Fibroblast of the aortic adventitia (primary cell): ENCODE measurements at places on chromosomes 7 and 10. TPM values are rescaled to one million over a fixed set of nuclear protein-coding genes. Genes with fewer than 3 reads are reported as not detected.

The PNLIPRP1 gene
- total RNA-seq: not detected in 2 replicates

The PPP1R3C gene
- total RNA-seq: 41.1 and 92.6 TPM in 2 replicates

The NPSR1 gene
- not detected in 2 replicates for total RNA-seq

DNA sequence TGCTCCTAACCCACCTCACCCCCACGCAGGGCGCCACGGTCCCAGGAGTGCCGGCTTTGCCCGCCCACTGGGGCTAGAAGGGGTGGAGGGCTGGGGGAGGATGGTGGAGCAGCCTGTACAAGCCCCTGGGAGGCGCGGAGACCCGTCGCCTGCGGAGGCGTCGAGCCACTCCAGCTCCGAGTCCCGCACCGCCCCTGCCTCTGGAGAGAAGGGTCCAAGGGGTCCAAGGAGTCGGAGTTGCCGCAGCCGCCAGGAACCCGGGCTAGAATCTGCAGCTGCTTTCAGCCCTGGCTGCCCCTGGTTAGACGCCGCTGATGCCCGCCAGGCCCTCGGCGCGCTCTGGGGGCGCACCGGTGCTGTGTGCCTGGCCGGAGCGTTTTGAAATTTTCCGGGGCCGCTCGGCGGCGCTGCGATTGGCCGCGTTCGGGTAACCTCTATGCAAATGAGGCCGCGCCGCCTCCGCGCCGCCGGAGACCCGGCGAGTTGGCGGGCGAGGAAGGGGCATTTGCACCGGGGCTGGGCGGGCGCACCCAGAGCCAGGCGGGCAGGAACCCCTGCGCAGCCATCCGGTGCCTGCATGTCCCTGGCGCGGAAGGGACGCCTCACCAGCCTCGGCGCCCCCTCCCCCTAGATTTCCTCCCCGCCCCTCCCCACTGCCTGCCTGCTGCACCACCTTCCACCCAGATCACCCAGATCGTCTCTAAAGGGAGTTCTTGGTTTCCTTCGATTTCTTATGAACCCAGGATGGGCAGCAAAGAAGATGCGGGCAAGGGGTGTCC lies at the start of gene HMX2:
Gene HMX2, plus strand, starts transcription at position 502 of the 779 bp plus-strand sequence. Its CDS starts 243 bp downstream, at position 745.
- DNase-seq: no peak

DNA sequence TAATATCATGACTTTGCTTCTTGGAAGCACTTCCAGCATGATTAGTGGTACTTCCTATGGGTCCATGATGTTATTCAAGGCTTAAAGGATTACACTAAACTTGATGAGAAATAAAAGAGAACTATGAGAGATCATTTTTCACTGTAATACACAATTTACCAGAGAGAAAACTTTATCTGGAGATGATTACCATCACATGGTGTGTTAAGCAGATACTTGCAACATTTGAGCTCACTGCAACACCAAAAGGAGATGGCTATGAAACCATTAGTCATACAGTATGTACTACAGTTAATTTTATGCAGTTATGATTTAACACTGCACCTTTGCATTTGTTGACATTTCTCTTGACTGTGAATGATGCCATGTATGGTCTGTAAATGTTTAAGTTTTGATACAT lies 311.3 kb upstream of the AOAH start:
- DNase-seq: no peak

The CHN2 gene
- total RNA-seq: 0.81 and 3.6 TPM in 2 replicates

The AGMO gene
- total RNA-seq: 0.18 TPM in 1 of 2 replicates, not detected in the other

The ZMIZ1 gene
- total RNA-seq: 15.0 and 28.1 TPM in 2 replicates

The SFTPA1 gene
- not detected in 2 replicates for total RNA-seq

The ADAM8 gene
- 0.36 TPM in 1 of 2 replicates, not detected in the other for total RNA-seq

The SPDYE8 gene
- total RNA-seq: not detected in 2 replicates

DNA sequence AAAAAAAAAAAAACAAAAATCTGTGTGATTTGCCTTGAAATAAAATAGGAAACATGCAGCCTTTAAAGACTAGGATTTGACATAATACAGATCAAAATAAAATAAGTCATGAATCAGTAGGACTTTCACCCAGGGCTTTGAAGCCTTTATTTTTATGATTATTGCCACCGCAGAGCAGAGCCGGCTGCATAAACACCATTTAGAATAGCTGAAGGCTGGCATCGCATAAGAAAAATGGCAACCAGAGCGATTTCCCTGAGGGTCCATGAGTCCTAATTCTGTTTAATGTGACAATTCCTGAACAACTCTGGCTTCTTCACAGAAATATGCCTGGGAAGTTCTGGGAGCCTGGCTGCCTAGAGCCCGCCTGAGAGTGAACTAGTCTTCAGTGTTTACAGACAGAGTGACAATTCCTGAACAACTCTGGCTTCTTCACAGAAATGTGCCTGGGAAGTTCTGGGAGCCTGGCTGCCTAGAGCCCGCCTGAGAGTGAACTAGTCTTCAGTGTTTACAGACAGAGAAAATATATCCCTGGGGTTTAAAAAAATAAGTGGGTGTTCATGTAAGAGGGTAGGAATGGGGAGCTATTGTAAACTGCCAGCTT lies 112.0 kb downstream of the EEPD1 start:
- no peak for DNase-seq

DNA sequence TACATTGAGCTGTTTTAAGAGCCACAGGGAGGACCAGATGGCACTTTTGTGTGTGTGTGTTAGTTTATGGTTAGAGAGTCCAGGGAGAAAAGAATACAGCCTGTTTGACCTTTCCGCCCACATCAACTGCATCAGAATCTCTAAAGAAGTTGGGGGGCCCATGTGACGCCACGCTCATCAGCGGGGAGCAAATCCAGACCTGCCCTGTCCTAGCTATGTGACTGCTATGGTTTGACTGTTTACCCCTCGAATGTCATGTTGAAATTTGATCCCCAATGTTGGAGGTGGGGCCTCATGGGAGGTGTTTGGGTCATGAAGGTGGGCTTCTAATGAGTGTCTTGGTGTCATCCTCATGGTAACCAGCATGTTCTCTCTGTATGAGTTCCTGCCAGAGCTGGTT lies 128.0 kb downstream of the ADRA2A start:
- DNase-seq: no peak

GRCh38 chr10:34815185-34816084 lies at the start of gene PARD3:
PARD3 (minus strand) TSS chr10:34815296; CDS start chr10:34814995, 301 bp downstream.
- DNase-seq: peak; percentile 54

The PAX4 gene
- not detected in 2 replicates for total RNA-seq

GRCh38 chr7:101615446-101615845 lies 13.7 kb downstream of the MYL10 start:
- no peak for DNase-seq

The FAM25C gene
- not detected in 2 replicates for total RNA-seq

The NUTM2E gene
- under 0.01 TPM in 1 of 2 replicates, not detected in the other for total RNA-seq

DNA sequence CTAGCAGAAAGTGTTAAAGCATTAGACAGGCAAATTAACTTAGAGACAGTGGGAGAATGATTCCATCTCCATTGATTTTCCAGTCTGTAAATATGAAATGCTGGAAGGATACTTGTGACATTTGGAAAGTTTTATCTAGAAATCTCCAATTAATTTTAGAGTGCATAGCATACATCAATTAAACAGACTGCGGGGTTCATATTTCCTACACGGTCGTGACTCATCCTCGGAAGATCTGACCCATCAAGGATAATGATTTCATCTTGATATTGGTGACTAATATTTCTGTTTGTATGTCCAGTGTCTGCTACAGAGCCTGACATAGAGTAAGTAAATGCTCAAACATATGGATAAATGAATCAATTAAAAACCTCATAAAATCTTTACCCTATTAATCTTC lies 474.9 kb downstream of the KCNMA1 start:
- no peak for DNase-seq

The NPM3 gene
- 54.4 and 70.9 TPM in 2 replicates for total RNA-seq

- peak; percentile 32 for DNase-seq
Measured at GRCh38 chr7:92827464-92828120, 8.8 kb downstream of the CDK6 start.

DNA sequence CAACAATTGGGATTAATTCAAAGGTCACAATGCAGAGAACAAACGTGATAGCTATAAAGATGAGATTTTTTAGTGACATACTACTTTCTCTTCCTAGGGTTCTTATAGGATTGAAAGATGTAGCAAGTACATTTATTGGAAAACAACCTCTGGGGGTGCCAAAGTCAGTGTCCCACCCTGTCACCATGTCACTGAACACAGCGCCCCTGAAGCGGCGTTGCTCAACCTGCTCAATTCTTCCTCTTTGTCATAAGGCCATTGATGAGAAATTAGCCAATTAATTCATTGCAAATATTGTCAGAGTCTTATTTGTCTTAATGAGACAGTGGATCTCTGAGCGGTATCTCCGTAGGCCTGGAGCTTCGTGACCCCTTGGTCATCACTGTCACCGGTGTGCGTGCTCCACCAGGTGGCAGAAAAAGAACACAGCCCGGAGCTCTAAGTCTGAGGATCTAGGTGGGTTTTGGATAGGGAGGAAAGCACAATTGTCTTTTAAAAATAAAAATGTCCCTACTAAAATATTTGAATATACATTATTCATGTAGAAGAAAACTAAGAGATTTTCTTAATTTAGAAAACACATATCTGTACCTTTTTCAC lies 362.6 kb downstream of the PAXIP1 start:
- DNase-seq: no peak

GRCh38 chr7:45692031-45692430 lies 117.9 kb downstream of the ADCY1 start:
- no peak for DNase-seq

DNA sequence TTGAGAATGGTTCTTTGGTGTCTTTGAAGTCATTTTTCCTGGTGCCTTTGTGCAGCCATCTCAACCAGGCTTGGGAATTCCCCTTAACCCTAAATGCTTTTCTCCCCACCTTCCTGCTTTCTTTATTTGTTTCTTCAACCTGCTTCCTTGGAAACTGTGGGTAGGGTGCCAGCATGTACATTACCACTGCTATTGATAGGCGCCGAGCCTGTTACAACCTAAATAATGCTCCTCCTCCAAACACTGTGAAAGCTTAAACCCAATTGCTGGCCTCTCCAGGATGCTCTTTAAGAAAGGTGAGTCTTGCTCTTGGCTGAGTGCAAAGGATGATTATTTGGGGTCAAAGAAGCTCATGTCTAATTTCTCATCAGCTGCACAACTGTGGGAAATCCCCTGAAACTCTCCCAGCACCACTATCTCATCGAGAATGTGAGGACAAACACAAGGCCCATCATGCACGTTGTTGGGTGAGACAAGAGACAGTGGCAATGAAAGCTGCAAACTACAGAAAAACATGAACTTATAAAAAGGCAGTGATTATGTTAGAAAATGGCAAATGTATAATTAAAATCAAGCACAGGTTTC lies 285.5 kb upstream of the IGFBP3 start:
- no peak for DNase-seq

The DNTT gene
- not detected in 2 replicates for total RNA-seq

DNA sequence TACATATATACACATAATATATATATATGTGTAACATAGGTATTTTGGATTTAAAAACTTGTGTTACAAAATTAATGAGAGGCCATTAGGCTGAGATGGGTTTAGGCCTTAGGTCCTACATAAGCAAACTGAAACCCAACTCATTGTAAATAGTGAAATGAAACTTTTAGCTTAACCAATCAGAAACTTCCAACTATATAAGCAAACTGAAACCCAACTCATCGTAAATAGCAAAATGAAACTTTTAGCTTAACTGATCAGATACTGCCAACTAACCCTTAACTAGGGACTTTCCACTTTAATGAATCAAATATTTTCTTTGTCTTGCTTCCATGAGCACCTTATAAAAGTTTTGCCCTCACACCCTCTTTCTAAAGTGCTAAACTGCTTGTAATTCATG lies 17.3 kb upstream of the SAMD9L start:
- DNase-seq: no peak

DNA sequence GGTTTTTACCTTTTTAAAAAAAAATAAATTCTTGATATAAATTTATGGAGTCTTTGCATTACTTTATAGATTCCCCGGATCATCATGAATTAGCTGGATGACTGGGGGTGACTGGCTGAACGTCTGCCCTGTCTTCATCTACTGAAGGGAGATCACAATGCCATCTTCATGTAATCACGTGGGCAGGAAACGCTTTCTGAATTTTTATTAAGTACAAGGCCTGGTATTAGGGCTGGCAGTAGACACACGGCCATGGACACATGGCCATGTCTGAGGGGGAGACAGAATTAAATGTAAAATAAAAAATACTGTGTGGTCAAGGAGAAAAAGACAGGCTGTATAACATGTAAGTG lies 111.2 kb downstream of the VIPR2 start:
- no peak for DNase-seq

The CUZD1 gene
- total RNA-seq: 0.72 and 1.4 TPM in 2 replicates

DNA sequence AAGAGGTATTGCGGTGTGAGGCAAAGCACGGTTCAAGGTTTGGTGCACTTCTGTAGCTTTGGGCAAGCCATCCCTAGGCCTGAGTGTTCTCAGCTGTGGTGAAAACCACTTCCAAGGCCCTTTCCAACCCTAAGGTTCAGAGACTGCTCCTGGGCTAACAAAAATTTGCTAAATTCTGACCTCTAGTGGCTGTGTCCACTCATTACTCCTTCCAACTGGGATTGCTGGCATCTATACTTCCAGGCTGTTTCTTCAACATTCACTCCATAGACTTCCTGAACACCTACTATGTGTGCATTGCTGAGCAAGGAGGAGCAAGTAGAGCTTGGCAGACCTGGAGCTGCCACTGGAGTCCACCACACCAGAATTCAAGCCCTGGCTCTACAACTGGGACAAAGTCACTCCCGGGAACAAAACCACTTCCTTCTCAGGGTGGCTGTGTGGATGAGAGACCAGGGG lies 29.3 kb upstream of the SH3PXD2A start:
- DNase-seq: peak; percentile 77

The GATA3 gene
- not detected in 2 replicates for total RNA-seq
